ENCODE measurements at places on chromosomes 16 and 17.

- DNase-seq, result no peak
Measured at GRCh38 chr16:2252806-2253148, 1.4 kb upstream of the ECI1 start.

- no peak for DNase-seq
Measured at GRCh38 chr16:7209598-7209997, 123.0 kb upstream of the RBFOX1 start.

GRCh38 chr16:65548470-65548869 lies 426.6 kb upstream of the CDH11 start:
- DNase-seq, result no peak

DNA sequence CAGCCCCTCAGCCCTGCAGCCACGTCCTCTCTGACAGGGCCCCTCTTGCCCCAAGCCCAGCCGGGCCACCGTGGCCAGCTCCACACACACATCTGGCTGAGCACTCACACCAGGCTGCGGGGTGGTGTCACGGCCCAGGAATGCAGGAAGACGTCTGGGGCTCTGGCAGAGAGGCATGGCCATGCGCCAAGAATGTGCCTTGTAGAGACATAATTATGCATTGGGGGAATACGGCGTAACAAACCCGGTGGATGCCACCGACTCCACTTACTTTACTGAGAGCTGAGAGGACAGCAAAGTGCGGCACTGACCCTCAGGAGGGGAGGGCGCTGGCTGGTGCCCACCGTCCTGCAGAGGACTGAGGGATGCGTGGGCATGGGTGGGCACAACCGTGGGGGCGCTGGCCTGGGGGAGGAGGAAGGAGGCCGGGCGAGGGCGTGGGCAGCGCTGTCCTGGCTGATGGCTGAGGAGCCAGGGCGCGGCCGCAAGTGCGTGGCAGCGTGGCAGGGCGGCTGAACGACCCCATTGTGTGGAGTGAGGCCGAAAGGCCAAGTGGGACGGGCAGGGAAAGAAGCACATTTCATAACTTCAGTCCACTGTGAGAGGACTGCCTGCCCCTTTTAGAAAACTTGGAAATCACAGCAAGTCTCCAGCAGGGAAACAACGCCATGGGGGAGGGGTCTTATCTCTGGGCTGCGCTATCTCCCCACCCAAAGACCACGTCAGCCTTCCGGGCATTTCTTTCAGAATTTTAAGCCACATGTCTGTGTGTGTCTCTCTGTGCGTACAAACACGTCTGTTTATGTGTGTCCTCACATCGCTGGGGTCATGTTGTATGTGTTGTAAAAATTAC lies 30.6 kb downstream of the METRNL start:
- no peak for DNase-seq

- no peak for DNase-seq
Measured at GRCh38 chr16:19419698-19420075, 2.0 kb downstream of the TMC5 start.

GRCh38 chr17:69524854-69525253 lies 110.4 kb downstream of the MAP2K6 start:
- DNase-seq, result no peak

DNA sequence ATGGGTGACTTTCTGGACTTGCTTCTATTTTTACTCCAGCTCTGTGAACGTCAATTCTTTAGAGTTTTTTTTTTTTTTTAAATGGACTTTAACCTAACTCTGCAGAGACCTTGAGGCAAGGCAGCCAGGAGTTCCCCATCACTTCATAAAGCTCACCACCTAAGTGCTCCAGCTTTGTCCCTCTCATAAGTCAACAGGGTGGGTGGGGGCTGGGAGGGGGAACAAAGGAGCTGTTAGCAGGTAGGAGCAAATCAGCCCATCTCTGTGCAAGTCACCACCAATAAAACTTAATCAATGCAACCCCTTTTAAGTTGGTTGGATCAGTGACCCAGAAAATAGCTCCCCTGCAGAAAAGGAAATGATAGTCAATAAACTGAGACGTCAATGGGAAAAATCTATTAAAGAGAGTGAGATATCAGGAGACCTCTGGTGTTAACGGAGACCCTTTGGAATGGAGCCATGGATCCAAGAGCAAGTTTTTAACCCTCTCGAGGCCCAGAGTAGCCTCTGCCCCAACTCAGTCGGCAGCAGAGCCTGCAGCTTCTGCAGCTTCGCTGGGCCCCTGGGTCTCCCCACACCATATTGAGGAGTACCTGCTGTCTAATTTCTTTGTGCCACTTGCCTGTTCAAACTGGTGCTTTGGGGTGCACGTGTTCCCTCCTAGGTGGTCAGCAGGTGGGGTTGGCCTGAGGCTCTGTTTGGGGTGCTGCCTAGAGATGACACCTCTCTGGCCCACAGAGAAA lies 27.6 kb upstream of the ETV4 start:
- DNase-seq, result no peak

GRCh38 chr17:64260886-64261285 lies 2.2 kb downstream of the TEX2 start:
- DNase-seq, result no peak

DNA sequence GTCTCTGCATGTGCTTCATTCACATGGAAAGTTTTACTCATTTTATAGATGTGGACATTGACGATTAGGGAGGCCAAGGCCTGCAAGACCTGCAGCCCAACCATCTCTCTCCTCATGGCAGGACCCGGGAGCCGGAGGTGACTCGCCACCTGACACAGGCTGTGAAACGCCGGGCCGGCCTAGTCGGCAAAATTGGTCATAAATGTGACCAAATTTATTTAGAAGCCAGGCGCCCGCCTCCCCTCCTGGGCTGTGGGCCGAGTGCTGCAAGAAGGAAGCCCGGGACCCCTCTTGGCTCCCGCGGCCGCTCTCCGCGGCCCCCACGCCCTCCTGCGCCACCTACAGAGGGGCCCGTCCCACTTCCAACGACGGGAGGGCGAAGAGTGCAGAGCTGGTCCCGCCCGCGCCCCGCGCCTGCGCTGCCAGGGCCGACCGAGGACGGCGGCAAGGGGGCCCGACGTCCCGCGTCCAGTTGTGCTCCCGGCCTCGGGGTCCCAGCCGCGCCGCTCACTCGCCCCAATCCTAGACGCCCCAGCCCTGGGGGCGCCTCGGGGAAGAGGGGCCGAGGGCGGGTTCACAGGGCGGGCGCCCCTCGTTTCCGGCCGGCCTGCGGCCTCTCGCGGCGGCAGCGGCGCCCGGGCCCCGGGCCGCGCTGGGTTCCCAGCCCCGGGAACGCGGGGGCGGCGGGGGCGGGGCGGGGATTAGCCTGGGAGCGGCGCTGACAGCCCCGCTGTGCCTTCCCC lies 47.5 kb downstream of the WNT3 start:
- no peak for DNase-seq

DNA sequence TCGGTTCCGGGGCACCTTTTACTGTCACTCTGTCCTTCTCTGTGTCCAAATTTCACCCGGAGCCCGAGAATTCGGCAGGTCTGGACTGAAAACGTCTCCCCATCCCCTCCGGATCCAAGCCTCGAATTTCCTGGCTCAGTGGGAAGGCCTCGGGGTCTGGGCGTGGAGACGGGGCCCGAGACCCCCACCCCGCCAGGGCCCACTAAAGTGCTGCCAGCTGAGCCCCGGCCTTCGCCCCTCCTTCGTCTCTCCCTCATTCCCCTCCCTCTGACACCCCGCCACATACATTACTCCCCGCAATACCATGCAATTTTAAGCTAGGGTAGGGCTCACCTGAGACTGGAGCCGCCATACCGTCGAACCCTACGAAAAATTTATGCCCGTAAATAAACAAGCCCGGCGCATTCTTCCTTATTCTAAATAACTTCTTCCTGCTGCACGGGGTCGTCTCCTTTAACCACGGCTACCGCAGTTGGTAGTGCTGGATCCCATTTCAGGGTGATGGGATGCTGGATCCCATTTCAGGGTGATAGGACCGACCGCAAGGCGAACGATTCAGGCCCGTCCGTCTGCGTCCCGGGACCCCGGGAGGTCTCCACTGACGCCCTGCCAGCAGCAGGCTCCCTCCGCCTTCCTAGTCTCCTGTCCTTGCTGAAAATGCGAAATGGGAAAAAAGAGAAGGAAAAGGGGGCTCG lies 4.4 kb upstream of the OR1F1 start:
- no peak for DNase-seq

- DNase-seq, result no peak
Measured at GRCh38 chr16:10947211-10947787, 2.9 kb downstream of the CLEC16A start.

DNA sequence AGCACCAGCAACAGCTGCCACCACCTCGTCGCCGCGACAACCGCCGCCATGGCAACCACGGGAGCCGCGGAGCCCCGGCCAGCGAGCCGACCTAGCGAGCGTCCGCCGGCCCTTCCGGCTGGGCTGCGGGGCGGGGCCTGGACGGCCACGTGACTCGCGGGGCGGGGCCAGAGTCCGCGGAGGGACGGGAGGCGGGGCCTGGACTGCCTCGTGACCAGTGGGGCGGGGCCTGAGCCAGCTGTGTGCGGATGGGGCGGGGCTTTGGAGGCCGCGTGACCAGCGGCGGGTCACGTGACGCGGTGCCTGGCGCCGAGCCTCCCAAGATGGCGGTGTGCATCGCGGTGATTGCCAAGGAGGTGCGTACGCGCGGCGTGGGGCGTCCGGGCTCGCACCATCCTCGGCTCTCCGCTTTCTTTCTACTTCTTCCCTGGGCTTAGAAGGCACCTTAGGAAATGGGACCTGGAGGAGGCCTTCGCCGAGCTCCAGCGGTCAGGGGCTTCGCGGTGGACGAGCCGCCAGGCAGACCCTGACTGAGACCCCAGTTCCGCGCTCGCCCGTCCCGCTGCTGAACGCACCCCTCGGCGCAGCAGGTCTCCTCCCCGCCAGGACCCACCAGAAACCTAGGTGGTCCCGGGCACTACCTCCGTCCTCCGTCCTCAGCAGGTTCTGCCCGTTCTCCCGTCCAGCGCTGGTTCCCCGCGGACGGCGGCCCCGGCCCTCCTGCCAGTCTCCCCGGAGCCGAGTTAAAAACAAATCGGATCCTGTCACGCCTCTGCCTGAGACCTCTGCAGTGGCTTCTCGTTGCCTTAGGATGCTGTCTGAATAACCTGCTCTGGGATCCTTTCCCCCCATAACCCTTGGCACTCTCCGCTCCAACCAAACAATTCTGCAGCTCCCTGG lies at the start of the genes GALNS and TRAPPC2L:
TSS of gene GALNS (minus strand) at position 120 of the 900 bp plus-strand sequence. CDS start at position 50, 70 bp downstream.
TSS of gene TRAPPC2L (plus strand) at position 300 of the 900 bp plus-strand sequence. CDS start at position 324, 24 bp downstream.
- DNase-seq, result peak; percentile 100

- peak; percentile 90 for DNase-seq
Measured at GRCh38 chr17:40113110-40113906, 8.5 kb upstream of the MSL1 start.

DNA sequence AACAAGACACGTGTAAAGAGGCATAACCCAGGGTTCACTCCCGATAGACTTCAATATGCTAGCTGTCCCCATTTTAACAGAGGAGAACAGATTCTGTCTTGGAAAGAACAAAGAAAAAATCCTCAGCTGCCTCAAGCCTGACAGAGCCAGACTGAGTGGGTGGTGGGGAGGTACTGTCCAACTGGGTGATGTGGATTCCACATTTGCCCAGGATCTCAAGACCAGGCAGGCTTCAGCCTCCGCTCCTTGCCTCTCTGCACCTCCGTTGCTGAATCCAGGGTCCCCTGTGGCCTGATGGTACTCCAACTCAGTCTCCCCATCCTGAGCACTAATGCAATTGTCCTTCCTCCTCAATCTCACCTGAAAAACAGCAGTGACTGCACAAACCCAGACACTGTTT lies 163.8 kb downstream of the GSG1L start:
- no peak for DNase-seq

DNA sequence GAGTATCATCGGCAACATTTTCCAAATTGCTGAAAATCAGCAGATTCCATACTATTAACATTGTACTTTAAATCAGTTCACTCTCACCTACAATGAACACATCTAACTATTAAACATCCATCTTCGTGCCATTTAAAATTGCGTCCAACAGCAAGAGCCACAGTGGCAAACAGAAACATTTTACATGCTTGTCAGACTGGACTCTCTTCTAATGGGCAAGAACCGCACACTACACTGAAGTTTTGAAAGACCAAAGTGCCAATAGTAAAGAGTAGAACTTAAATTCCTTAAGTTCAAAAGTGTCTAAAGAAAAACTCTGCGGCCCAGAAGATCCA lies 652 bp downstream of the RPS15A start:
- DNase-seq, result no peak

GRCh38 chr17:74490716-74491115 lies 24.3 kb downstream of the CD300A start:
- DNase-seq, result no peak

GRCh38 chr17:78219396-78220150 lies 5.5 kb downstream of the BIRC5 start:
- no peak for DNase-seq

DNA sequence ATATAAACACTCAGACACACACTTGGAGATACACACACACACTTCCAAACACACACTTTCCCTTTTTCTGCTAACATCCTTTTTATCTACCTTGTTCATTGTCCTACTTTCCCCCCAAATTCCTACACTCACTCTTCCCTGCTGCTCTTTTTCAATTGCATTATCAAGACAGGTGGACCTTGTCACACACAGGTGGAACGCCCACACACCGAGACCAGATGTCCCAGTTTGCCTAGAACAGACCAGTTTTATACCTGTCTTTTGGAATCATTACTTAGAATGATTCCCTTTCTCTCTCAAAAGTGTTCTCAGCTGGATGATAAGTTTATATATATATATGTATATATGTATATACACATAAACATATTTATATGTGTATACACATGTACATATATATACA lies 50.7 kb upstream of the ARHGAP44 start:
- DNase-seq, result no peak

DNA sequence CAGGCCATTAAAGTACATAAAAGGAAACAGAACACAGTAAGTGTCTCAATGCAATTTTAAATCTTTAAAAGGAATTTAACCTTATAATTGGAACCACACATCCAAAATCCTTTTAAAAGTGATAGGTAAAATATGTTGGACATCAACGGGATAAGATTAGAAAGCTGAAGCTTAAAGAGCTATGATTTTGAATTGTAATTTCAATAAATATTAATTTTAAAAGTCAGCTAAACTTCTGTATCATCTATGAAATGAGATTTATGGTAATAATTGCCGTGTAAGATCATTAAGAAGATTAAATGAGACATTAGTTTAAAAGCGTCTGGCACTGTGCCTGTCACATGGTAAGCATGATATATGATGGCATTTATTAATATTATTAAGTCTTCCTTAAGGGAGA lies 31.3 kb downstream of the CCDC42 start:
- no peak for DNase-seq

- DNase-seq, result no peak
Measured at GRCh38 chr17:40633871-40634270, 13.7 kb downstream of the SMARCE1 start.

DNA sequence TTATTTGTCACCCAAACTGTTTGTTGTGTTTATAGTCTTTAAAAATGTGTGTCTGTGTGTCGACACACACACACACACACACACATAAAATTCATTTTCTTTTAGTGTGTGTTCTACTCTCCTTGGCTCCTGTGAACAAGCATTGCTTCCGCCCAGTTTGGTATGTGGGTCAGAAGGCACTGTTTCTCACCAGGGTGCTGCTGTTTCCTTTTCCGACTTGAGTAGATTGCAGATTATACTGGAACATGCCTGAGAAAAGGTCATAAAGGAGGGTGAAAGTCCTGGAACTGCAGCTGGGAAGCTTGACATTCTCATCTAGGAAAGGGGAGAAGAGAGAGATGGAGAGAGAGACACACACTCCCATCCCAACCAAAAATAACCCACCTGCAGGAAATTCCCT lies 330.3 kb downstream of the BCAS3 start:
- DNase-seq, result no peak
